Large intestine (tissue), 12 donors: ENCODE measurements at places on chromosomes 6 and 20.
A peak's percentile ranks its signal among the peaks of the same experiment; 100 is the strongest.

DNA sequence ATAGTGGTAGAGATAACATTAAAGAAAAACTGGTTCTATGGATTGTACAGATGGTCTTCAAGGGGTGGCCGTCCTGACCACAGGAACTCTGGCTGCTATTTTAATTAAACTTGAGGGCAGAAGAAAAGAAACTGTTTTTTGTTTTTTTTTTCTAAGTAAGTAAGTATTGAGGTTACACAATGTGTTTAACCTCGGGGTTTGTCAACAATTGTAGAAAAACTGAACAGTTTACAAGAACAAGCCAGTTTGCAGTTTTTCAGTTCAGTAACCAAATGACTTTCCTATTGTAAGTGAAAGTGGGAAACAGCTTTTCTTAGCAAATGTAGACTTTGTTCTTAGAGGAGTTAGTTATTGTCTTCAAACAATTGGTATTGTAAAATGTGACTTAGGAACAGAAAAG lies 77.0 kb downstream of the PLCB1 start:
- no peak for DNase-seq

DNA sequence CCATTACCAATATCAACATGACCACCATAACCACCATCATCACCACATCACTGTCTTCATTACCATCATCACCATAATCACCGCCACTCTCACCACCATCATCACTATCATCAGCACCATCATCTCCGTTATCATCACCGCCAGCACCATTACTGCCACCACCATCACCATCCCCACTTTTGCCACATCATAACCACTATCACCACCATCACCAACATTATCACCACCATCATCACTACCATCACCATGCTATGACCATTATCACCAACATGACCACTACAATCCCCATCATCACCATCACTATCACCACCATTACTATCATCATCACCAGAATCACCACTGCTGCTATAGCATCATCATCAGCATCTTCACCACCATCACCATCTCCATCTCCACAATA lies 25.7 kb downstream of the CST2 start:
- no peak for DNase-seq

DNA sequence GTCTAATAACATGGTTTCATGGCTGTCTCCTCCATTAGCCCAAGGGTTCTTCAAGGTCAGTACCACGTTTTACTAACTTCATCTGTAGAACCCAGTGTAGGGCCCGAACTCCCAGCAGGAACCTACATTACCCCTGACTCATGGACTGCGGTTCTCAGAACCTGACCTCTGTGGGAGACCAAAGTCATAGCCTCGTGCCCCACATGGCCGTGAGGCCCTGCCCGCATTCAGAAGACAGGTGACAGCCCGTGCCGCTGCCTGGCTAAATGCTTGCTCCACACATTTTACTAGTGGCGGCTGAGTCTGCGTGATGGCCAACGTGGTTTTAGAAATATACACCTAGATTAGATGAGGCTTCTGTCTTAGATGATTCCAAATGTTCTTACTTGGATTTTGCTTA lies 94.9 kb downstream of the CDH4 start:
- no peak for DNase-seq

GRCh38 chr6:144888621-144889020 lies 603.5 kb downstream of the UTRN start:
- no peak for DNase-seq

- no peak for DNase-seq
Observed at GRCh38 chr6:126072172-126072571, 85.8 kb downstream of the TRMT11 start.

DNA sequence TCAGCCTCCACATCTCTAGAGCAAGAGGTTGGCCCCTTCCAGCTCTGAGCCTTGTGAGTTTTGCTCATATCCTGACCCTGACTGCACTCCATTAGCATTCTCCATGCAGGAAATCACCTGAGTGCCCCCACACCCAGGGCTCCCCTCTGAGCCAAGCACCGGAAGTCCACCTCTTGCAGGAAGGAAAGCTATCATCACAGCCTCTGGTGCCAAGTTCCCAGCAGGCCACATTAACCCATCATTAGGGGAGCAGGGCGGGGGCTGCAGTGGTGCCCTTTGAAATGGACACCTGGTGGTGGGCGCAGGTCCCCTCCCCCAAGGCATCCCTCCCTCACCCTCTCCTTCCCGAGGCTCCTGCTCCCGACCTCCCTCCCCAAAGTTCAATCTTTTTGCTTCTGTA lies 16.1 kb downstream of the GRM4 start:
- DNase-seq = no peak

DNA sequence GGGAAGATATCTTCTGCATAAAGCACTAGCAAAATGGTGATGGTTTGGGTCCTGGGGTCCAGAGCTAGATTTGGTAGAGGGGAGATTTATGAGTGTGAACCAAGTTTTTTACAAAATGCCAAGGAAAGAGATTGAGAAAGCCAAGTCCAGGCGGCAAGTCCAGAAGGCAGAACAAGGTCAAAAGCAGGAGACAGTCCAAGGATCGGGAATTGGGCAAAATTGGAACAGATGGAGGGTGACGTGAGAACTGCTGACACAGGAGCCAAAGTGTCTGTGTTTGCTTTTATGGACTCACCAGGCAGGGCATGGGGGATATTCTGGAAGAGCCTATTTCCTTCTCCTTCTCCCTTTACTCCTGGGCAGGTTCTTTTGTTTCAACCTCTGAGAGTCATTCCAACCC lies 4.1 kb downstream of the NHLRC1 start:
- DNase-seq = no peak

- no peak for DNase-seq
Observed at GRCh38 chr6:56349194-56349593, 101.8 kb upstream of the COL21A1 start.

GRCh38 chr6:31815025-31815838 lies at the start of the genes HSPA1A and HSPA1L:
HSPA1A (plus strand) TSS chr6:31815543; CDS start chr6:31815757, 214 bp downstream.
HSPA1L (minus strand) TSS chr6:31815283; CDS start chr6:31811972, 3,311 bp downstream.
- peak; percentile 97 for DNase-seq

- DNase-seq = no peak
Observed at GRCh38 chr6:138465007-138465645, 34.2 kb downstream of the NHSL1 start.

- peak; percentile 31 for DNase-seq
Observed at GRCh38 chr6:31114541-31114878, at the start of gene PSORS1C1. PSORS1C1 (plus strand) TSS chr6:31114800; CDS start chr6:31129633, 14,833 bp downstream.

- DNase-seq = peak; percentile 14
Observed at GRCh38 chr20:10369723-10370090, 64.3 kb downstream of the MKKS start.

- DNase-seq = no peak
Observed at GRCh38 chr6:15739353-15739752, 76.5 kb upstream of the DTNBP1 start.

DNA sequence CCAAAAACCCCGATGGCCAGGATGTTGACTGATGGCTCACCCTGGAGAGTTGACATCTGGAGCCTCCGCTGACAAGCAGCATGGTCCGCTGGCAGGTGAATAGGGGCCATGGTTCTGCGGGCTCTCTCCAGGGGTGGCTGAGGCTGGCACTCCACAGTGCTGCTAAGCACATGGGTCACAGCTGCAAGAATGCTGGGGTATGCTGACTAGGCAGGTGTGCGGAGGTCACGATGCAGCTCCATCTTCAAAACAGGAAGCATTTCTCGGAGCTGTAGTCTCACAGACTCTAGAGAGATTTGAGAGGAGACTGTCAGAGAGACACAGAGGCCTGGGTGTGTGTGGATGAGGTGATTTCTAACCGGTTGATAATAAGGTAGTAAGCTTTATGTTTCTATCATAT lies 341.6 kb downstream of the NRN1 start:
- DNase-seq = no peak

DNA sequence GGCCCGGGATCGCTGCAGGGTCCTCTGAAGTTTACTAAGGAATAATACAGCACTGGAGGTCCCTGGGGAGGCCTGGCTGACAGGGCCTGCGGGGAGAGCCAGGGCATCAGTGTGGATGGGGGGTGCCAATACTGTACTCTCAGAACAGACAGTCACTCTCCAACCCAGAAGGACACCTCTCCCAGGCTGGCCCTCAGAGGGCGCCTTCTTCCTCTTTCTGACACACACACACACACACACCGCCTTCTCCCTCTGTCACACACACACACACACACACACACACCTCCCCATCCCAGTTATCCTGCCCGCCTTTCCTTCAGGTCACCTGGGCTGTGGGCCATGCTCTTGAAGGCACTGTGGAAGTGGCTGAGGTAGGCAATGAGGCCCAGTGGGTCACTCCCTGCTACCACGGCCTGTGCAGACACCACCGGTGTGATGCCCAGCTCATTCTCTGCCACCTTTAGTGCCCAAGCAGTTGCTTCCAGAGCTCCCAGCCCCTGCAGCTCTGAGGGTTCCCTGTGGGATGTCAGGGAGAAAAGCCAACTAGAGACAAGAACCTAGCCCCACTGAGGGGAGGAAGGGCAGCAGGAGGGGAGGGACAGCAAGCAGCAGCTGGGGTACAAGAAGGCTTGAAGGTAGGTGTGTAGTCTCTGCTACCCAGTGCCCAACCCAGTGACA lies 7.5 kb downstream of the SMPD2 start:
- DNase-seq = no peak

DNA sequence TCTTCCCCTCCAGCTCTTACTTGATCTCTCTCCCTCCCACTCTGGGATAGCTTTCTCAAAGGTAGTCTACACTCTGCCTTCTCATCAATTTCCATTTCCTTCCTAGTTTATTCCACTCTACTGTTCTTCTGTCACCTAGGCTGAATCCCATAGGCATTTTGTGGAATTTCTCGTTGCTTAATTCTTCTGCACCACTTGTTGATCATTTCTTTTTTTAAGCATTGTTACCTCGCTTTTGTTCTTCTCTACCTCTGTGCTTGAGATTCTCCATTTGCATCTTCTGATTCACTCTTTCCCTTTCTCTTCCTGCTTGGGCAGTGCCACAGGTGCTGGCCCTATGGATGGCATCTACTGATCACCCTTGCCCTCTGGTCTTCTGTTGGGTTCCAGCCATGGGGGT lies 567.2 kb downstream of the CDH26 start:
- no peak for DNase-seq

- DNase-seq = no peak
Observed at GRCh38 chr6:82751718-82752117, 313.9 kb downstream of the UBE3D start.

GRCh38 chr20:5539691-5540090 lies 210.5 kb upstream of the SHLD1 start:
- no peak for DNase-seq
